Spinal cord (tissue), 10 donors: ENCODE measurements at places on chromosomes 2 and 18.
A peak's percentile ranks its signal among the peaks of the same experiment; 100 is the strongest.

DNA sequence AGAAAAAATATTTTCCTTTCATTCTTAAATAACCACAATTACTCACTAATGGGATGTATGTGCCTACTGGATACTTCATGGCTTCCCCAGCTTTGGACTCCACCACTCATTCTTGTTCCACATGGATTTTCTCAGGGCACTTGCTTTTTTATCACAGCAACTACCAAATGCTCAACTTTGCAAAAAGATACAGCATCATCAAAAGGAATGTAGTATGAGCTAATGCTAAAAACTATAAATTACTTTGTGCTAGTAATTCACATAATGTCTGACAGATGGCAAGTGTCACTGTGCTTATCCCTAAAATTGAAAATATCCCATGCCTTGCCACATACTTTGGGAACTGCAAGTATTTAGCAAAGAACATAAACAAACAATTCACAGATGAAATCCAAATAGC is 130.4 kb upstream of the ZFP36L2 start:
- no peaks in the 10 kb centered on the region for H3K27me3 ChIP-seq
- no peaks in the 10 kb centered on the region for H3K36me3 ChIP-seq
- no peaks in the 10 kb centered on the region for H3K4me1 ChIP-seq
- no peak overlapping the region for H3K27ac ChIP-seq
- DNase-seq = no peak
- no peak overlapping the region for H3K4me3 ChIP-seq

GRCh38 chr2:85536479-85536878 is 2.5 kb upstream of the MAT2A start:
- H3K4me3 ChIP-seq = no peak overlapping the region
- H3K4me1 ChIP-seq = peaks cover 14% of the 10 kb centered on the region
- no peak for DNase-seq
- H3K27ac ChIP-seq = no peak overlapping the region
- H3K27me3 ChIP-seq = no peaks in the 10 kb centered on the region

DNA sequence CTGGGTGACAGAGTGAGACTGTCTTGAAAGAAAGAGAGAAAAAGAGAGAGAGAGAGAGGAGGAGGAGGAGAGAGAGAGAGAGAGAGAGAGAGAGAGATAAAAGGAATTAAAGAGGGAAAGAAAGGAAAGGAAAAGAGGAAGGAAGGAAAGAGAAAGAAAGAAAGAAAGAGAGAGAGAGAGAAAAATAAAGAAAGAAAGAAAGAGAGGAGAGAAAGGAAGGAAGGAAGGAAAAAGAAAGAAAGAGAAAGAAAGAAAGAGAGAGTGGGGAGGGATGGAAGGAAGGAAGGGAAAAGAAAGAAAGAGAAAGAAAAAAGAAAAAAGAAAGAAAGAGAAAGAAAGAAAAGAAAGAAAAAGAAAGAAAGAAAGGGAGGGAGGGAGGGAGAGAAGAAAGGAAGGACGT is 29.8 kb downstream of the MOGAT1 start:
- no peaks in the 10 kb centered on the region for H3K27me3 ChIP-seq
- no peaks in the 10 kb centered on the region for H3K4me1 ChIP-seq
- H3K27ac ChIP-seq = no peak overlapping the region
- no peak overlapping the region for H3K4me3 ChIP-seq
- no peak for DNase-seq

DNA sequence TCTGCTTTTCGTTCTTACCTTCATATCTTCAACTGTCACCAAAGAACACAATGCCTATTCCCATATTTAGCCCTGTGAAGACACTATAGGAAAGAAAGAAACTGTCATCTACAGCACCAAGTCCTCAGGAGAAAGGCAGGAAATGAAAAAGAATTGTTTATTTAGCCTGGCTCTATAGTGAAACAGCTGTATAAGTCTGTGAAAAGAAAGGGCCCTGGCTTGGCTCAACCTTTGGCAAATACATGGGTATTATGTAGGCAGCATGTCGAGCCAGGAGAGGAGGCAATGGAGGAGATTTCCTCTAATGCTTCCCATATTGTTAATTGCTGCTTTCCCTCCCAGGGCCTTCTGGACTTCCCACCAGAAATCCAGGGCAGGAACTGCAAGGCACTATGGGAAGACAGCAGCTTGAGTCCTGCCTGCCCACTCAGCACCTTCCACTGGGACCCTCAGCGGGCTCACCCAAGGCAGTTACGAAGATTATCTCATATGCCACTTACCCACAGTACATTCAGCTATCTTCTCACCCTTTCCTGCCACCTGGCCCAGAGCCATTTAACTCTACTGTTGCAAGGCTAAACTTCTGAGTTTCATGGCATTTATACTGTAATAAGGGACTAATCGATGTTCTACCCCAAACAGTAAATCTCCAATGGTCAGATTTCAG is 30.1 kb downstream of the SLC8A1 start:
- H3K36me3 ChIP-seq = no peaks in the 10 kb centered on the region
- no peaks in the 10 kb centered on the region for H3K27me3 ChIP-seq
- DNase-seq = no peak
- H3K4me1 ChIP-seq = peaks cover 3% of the 10 kb centered on the region

GRCh38 chr2:152617456-152618192 is 99.6 kb downstream of the PRPF40A start:
- H3K4me1 ChIP-seq = no peaks in the 10 kb centered on the region
- DNase-seq = no peak
- peak overlapping the region; percentile 20 for H3K27ac ChIP-seq
- peaks cover 13% of the 10 kb centered on the region for H3K36me3 ChIP-seq
- no peak overlapping the region for H3K4me3 ChIP-seq
- H3K27me3 ChIP-seq = no peaks in the 10 kb centered on the region
